ENCODE measurements at places on chromosomes 11 and 22.

GRCh38 chr11:32932196-32932595 is 39.6 kb downstream of the QSER1 start:
- no peak for DNase-seq

- DNase-seq: no peak
Observed at GRCh38 chr11:118147502-118147901, 5.1 kb downstream of the SCN4B start.

DNA sequence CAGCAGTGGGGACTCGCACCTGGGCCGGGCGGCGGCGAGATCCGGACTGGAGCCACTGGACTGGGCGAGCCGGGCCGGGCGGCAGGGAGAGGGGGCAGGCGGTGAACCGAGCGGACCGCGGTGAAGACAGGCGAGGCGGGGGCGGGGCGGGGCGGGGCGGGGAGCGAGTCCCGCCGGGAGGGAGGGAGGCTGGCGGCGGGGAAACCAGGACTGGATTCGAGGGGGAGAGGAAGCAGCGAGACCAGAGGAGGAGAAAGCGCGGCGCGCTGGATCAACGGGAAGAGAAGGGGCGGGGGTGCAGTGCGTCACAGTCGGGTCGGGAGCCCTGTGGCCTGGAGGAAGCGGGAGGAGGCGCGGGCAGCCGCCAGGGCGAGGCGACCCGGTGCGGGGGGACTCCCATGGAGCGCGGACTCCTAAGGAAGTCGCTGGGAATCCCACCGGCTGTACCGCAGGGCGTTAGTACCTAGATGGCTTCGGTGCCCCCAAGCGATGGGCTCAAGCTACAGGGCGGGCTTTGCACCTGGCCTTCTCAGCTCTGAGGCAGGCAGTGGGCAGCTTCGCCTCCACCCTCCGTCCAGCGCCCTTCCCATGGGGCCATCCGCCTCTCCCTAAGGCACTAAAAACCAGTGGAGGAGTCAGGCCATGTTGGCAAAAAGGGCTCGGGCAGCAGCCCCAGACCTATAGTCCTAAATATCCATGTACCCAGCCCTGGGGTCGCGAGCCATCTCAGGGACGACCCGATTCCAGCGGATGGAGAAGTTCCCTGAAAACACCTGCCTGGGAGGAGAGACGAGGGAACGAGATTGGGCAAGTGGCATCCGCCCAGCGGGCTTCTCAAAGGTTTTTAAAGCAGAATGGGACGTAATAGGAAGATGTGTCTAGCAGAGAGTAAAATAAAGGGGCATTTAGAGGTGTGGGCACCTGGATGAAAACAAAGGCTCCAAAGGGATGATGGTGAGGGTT is at the start of gene TMEM121B:
Gene TMEM121B (minus strand): TSS at position 128 of the 963 bp plus-strand sequence. CDS start 233 bp downstream, outside the sequence.
- no peak for DNase-seq

DNA sequence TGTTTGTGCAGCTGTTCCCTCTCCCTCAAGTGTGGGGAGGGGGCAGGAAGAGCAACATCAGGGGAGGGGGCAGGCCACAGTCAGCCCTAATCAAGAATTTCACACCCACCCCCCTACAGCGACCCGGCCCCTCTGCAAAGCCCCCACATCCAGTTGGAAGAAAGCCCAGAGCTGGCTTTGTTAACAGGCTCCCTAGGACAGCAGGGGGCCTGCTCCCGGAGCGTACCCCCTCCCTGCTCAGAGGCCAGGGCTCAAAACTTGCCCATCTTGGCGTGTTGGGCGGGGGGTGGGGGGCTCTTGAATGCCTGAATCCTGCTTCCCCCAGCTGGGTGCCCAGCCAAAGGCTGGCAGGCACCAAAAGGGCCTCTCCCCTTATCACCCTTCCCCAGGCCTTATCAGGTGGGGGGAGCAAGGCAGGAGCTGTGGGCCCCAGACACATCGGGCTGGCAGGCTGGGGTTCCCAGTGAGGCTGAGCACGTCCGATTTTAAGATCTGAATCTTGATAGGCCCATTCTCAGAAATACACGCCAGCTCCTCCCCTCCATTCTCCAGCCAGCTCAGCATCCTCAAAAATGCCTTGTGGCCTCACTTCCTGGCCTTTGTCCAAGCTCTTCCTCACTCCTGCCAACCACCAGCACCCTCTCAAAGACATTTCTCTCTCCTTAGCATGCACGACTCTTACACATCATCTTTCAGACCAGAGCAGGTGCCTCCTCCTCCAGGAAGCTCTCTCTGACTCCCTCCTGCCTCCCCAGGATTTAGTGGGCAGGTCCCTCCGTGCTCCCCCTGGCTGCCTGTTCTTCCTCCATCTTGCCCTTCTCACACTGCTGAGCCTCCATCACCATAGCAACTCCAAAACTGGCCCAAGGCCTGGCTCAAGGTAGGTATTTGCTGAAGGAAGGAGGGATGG is 384.8 kb downstream of the MN1 start:
- DNase-seq: no peak

GRCh38 chr11:110525883-110526282 is 96.1 kb downstream of the FDX1 start:
- DNase-seq: no peak

DNA sequence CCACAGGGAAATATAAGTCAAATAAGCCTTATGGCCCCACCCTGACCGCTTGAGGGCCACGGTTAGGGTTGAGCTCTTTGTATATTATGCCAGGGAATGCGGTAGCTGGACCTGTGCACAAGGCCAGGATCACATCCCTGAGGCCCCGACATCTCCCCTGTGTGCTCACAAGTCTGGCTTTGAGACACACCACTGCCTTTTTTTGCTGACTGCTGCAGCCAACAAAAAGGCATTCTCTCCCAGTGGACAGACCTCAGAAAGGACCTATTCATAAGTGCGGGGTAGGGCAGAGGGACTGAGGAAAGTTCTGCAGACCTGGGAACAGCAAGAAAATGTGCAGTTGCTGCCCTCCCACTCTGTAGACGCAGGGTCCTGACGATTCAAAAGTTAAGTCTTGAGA is 3.4 kb upstream of the SIDT2 start:
- no peak for DNase-seq

- no peak for DNase-seq
Observed at GRCh38 chr11:96090711-96091110, 166.8 kb upstream of the MTMR2 start.

DNA sequence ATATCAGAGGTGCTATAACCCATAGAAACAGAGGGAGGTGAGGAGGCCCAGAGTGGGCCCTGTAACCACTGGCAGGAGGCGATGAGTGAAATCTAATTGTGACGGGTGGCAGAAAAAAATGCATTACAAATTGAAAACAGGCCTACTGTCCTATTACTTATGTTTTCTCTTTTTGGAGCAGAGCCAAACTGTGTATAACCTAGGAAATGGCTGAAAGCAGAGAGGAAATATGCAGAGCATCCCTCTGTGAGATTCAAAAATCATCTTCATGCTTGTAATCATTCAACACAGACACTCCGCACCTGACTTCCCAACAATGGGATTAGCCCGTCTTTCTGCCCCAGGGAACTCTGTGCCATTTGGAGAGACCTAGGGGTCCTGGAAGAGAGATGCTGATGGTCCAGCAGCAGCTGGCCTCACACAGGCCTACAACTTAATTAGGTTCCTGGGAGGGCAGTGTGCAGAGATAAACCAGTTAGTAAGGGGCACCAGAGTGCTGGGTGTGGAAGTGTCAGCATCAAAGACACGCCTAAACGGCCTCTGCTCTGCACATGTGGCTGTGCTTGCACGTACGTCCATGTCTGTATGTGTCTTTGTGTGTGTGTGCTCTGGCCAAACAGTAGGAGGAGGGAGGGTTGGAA is 41.8 kb downstream of the MAP6 start:
- DNase-seq: no peak

DNA sequence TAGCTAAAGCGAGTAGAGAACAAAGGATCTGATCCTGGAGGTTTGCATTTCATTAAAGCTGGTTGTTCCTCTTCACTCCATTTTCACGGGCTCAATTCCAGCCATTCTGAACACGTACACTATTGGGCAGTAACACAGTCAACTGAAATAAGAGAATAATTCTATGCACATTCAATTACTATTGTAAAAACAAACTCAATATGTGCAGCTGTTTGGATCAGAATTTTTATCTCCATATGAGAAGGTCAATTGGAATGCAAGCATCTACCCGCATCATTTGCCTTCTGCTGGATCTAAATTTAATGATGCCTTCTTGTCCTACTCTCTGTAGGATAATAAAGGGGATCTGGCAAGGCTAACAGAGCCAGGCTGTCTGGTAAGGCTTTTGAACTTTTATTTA is 562.8 kb upstream of the CCDC179 start:
- no peak for DNase-seq

DNA sequence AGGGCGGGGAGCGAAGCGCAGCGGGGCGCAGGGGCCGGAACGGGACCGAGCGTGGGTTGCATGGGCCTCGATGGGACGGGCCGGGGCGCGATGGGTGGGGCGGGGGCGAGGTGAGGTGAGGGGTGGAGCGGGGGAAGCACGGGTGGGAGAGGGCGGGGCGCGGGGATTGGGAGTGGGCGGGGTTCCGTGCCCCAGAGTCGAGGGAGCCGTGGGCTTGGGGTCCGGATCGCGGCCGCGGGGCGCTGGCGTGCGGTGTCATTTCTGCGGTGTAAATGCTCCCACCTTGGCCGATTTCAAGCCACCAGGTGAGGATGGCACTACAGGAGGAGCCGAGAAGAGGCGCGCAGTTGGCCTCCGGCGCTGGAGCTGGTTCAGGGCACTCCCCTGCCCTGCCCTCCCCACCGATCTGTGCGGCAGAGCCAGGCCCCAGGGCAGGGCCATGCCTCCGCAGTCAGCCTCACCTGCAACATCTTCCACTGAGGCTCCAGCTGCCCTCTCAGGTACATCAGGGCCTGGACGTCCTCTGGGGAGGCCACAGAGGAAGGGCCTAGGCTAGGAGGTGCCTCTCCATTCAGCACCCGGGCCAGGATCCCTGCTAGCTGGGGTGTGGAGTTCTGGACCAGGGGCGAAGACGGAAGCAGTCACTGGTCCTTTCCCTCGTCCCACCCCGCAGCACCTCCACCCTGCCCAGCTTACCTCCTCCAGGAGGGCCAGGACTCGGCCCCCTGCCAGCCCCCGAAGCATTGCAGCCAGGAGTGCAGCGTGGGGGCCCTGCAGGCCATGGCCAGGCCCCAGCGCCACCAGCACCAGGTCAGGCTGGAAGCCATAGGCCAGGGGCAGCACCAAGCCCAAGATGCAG is 620 bp upstream of the TUBGCP6 start:
- DNase-seq: no peak

Measured in hematopoietic multipotent progenitor cell treated with erythropoietin and hydrocortisone succinate and interleukin-3 and kit ligand, for 17 days (in vitro differentiated cells).